ENCODE measurements at places on chromosomes 4 and X.

DNA sequence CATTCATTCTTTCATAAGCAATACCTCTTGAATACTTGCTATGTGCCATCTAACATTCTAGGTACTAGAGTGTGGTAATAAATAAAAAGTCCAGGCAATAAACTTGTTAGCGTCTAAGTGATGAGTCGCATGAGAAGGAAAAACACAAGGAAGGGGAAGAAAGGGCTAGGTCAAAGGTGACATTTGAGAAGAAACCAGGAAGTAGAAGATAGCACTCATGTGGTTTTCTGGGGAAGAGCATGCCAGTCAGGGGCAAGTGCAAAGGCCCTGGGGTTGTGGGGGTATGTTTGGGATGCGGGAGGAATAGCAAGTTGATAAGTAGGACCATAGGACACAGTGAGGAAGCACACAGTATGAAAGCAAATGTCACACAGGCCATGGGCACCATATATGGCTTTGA, 157.0 kb downstream of the TSPAN5 start:
- no peak for DNase-seq

DNA sequence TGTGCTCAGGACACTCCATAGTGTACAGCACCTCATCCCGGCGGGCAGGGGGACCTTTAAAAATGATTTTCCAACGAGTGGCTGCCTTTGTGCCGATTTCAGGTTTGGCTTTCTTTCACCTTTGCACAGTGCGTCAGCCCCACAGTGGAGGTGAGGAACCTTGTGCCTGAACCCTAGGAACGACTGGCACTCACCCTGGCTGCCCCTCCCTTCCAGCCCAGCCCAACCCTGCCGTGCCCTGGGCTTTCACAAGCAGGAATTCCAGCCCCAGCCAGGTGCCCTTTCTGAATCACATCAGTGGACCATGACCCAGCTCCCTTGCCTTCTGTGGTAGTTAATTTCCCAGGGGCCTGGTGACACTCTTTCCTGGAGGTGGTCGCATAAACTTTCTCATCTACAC, 1.3 kb downstream of the TMEM164 start:
- no peak for DNase-seq

DNA sequence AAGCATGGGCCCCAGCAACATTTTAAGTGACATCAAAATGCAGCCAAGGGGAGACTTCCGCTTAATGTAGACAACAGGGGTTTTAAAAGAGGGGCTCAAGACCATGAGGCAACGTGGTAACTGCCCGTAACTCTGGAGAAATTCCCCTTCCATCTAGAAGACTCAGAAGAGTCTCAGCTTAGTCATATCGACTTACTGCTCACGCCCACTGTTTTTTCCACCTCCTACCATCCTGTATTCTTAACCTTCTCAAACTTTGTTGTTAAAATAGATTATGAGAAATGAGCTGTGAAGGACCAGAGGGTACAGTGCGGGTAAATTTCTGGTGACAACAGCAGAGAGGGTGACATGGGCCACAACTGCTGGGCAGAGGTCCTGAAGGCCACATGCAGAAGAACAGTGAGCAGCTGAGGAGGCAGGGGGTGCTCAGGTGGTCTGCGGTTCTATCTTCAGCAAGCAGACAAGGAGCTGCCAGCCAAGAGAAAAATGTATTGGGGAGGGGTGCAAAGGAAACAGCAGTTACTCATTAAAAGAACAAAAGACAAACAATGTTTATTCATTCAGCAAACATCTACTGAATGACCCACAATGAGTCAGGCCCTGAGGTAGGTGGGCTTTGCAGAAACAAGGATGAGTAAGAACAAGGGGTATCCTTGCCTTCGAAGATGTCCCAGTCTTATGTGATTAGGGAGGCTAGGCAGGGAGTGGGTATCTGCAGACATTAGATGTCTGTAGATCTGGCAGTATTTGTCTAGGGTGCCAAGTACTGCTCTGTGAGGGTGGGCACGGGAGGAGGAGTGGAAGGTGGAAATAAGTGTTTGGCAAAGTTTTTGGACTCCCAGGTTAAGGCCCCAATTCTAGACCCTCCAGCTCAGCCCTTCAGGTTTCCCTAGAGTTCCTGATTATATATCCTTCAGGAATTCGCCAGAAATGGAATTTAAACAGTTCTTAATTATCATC, 175.3 kb downstream of the TSPAN5 start:
- DNase-seq, result peak; percentile 60

DNA sequence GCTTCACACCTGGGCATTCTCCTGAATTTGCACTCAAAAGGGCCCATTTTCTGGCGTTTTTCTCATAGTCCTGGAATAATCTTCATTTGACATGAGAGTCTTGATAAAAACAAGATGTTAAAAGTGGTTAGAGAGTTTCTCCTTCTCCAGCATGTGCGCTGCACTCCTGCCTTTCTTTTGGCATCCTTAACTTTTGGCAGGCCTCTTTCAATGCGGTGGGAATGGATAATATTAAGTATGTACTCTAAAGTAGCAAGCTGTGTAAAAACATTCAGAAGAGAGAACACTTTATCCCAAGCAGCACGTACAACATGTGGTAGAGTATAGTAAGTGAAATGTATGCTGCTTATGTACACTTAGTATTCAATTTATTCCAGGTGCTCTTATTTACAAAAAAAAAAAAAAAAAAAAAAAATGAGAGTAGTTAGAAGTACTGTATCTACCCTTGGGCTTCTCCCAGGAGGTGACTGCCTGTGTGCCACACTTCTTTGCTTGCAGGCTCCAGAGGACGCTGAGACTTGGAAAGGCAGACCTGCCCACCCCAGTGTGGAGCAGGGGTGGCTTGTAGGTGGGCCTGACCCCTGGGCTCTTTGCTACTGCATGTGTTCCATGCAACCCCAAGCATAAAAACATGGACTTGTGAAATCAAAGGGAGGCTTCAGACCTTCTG, 3.9 kb downstream of the FGF2 start:
- no peak for DNase-seq

- DNase-seq, result no peak
Measured at GRCh38 chr4:24890561-24891126, 22.2 kb downstream of the CCDC149 start.

- DNase-seq, result no peak
Measured at GRCh38 chr4:53197772-53198142, 168.1 kb downstream of the SCFD2 start.

GRCh38 chrX:9765737-9766097, at the start of gene GPR143:
Gene GPR143 (minus strand): TSS chrX:9765847. CDS start chrX:9765817, 30 bp downstream.
- DNase-seq, result no peak

DNA sequence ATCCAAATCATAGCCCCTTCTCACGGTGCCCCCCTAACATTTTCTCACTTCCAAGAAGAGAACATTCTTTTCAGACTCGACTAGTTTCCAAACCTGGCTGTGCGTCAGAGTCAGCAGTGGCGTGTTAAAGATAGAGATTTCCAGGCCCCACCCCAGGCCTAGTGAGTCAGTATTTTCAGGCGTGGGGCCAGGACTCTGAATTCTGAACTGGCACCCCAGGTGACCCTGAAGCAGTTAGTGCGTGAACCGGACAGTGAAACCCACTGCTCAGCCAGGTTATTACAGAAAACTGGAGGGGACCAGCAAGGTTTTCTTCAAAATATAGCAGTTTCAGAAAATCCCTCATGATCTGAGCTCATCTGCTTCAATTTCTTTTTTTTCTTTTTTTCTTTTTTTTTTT, 35.0 kb upstream of the BCOR start:
- no peak for DNase-seq

DNA sequence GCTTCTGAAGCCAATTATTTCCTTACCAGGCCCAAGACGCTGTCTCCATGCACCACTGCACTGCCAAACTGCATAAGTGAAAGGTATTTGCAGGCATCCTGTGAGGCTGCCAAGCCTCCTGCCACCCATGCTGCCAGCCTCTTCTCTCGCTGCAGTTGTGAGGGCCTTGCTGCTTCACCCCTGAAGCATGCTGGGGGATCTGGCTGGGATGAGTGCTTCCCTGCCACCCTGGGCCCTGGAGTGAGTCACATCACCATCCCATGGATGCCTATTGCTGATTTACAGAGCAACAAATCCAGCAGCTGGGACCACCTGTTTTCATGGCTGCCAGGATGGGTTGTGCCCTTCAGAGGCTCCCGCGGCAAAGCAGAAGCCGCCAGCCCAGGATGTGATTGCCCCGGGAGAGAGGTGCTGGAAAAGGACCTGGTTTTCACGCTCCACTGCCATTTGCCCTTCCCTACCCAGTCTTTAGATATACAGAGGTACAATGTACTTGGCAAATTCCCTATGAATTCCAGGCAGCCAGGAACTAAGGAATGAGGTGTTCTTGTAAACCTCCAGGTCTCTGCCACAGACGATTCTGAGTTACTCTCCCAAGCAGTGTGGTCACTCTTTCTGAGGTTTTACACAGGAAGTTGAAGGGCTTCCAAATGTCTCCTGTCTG, 41.5 kb upstream of the PTCHD1 start:
- no peak for DNase-seq

DNA sequence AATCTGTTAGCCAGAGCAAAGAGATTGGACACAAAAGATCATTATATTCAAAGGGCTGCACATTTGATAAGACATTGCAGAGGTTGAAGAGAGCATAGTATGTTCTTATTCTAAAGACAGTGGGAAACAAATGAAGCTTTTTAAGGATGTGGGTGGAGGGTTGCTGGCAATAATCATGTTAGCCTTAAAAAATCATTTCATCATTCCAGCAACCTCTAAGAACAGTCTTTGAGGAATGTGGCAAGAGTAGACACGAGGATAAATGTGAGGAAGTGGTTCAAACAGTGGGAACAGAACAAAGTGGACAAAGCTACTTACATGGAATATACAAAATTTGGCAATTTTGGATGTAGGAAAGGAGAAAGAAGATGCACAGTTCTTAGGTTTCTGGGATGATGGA, 167.3 kb upstream of the SPRY1 start:
- DNase-seq, result no peak

- DNase-seq, result no peak
Measured at GRCh38 chr4:142615324-142615665, 230.8 kb downstream of the INPP4B start.

DNA sequence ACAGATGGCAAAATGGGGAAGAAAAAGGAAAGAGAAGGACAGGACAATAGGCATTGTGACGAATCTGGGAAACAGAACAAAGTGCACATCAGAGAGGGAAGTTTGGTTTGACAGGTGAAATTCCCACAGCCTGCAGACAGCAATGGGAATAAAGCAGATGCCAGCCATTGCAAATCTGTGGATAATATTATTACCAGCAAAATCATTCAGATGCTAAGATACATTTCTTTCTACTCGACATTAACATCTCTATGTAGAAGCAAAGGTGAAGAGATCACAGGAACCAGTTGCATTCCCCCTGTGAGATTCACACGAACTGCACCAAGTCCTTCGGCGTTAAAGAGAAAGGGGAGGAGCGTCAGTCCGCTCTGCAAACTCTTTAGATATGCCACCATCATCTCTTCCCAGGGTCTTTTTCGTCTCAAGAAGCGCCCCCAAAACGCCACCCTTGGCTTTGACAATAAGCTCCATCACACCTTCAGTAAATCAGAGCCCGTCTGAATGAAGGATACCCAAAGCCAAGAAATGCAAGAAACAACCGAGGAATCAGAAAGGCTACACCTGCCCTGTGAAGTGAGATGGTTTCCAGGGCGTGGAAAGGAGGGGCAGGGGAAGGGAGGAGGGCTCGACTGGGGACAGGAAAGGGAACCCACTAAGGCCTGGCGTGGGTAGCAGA, 1.9 kb downstream of the NEUROG2 start:
- no peak for DNase-seq

DNA sequence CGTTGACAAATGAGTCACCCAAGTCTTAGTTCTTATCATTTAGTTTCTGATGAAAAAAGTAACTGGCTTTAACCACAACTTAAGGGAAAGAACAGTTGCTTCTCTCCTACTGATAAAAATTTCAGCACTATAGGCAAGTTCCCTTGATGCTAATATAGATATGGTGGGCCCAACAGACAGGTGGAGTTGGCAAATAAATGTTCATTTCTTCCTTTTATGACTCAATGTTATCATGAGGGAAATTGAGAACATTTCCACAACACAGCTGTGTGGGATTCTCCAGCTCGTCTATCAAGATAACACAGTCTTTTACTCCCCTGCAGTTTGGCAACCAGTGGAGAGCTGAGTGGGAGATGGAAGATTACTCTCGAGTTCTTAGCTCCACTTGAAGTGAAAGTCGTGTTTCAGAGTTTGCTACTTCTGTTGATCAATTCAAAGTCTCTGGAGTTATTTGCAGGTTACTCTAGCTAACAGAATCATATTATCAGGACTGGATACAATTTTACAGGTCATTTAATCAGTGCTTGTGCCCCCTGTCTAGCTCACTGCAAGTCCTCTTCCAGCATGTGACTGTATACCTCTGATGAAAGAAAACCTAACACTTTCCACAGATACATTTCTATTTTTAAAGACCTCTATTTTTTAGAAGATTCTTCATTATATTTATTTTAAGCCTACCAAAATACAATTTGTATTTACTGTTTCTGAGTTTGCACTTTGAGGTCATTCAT, 270.6 kb upstream of the GK2 start:
- DNase-seq, result peak; percentile 4

DNA sequence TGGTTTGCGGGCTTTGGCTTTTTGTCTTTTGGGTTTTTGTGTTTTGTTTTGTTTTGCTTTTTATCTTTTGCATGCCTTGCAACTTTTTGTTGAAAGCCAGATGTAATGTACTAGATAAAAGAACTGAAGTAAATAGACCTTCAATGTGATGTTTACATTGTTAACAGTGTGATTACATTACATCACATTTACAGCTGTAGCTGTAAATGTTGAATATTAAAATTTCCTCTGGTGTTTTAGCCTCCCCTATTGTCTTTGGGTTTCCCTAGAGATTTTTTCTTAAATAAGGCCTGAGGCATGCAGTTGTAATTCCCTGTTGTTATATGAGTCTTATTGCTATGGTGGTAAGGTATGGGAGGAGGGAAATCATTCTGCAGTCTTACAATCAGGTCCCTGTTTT, 275.0 kb downstream of the PARM1 start:
- no peak for DNase-seq

DNA sequence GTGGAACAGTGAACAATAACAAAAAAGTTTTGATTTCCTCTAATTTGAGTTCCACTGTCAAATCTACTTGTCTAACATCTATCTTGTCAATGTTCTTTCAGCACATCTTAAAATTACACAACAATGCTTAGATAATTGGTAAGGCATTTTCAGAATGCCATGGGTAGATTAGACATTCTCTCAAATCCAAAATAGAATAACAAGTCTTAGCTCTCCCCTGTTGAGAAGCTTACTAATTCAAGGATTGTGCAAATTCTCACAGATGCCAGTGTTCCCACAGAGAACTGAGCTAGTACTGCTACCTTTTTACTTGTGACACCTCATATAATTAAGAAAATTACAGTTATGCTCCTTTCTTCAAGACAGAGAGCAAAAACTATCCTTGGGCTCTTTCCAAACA, 2442.0 kb downstream of the PCDH7 start:
- DNase-seq, result no peak

- no peak for DNase-seq
Measured at GRCh38 chr4:119692001-119692400, 63.4 kb upstream of the PDE5A start.

GRCh38 chr4:184279496-184280061, 61.9 kb upstream of the ENPP6 start:
- no peak for DNase-seq

DNA sequence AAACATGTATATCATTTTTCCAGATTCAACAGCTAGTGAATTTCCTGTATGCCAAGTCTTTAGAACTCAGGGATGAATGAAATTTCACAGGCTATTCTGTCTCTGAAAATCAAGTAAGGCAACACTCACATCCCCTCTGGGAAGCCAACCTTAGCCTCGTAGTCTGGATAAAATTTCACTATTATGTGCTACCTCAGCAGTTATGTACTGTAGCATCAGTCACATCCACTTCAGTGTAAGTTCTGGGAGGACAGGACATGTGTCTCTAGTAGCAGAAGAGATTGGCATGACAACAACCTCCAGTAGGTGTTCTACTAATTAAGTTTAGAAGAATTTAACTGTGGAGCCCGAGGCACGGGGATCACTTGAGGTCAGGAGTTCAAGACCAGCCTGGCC, 42.4 kb upstream of the HS3ST1 start:
- no peak for DNase-seq

All from stimulated activated CD4-positive, alpha-beta T cell treated with anti-CD3 and anti-CD28 coated beads, Interleukin-15, amount 100 ng/mL, for 24 hours (primary cell).